ENCODE measurements at places on chromosomes 1 and 21.

DNA sequence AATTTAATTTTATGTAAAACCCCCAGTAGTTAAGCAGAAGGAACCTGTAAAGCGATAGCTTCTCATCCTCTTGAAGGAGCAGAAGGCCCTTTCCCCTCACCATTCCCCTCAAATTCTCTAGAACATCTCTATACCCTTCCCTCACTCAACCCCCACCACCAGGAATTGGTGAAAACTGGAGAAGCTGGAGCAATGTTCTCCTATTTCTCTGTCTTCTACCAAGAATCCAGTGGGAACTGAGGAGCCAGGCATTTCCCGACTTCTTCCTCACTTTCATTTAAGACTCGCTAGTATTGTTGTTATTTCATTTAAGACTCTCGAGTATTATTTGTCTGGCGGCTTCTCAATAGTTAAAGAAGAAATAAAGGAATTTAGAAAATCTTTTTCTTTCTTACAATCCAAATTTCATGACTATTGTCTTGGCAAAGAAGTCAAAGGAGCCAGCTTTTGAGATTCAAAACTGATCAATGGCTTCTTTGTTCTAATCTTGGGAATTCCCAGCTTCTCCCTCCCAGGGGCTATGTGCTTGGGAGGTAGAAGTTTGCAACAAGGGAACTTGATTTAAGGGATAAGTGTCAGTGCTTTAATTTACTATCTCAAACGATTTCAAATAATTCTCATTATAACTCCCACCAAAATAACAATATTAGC is 253.3 kb upstream of the ADGRL2 start:
- DNase-seq = no peak

GRCh38 chr1:199612976-199613774 is 414.3 kb upstream of the NR5A2 start:
- DNase-seq = no peak

DNA sequence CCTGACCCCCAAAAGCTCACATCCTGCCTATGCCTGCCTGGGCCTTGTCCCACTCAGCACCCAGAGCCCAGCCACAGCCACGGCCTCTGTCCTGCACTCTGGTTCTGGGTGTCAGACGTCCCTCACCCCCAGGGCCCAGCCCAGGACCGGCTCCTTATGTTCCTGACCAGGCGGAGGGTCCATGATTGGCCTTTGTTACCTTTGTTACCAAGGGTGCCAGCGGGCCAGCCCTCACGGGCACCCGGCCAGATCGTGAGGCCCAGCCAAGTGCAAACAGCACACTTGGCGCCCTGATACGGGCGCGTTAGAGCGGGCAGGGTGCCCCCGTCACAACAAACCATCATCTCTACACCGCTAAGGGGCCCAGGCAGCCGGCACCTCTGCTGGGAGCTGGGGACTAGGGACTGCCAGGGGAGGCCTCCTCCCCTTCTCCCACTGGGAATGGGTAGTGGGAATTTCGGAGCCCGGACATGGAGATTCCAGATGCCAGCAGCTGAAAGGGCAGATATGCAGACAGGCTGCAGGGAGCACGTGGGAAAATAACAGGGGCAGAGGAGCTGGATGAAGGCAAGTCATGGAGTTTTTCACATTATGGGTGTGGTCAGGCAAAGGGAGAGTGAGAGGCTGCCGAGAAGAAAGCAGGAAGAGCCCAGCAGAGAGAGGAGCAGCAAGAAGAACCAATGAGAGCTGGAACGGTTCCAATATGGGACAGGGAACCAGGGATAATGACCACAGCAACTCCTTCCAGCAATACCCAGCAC is 22.1 kb downstream of the HSPG2 start:
- DNase-seq = no peak

- DNase-seq = no peak
Observed at GRCh38 chr1:248596615-248597014, 885 bp downstream of the OR2T10 start.

DNA sequence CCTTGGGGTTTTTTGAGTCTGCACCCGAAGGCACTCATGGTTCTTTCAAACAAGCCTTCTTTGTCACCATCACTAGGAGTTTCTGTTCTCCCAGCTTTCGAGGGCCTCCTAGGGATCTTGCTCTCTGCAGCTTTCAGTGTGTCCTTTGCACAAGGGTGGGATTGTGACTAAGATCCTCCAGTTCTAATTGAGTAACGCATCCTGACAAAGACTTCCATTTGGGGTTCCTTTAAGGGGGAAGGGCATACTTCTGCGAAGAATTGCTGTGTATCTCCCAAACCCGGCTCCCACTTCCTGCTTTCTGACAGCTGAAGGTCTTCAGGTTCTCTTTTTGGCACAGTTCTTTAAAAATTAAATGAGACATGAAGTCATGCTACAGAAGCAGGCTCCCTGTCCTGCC is 139.4 kb downstream of the EDEM3 start:
- no peak for DNase-seq

DNA sequence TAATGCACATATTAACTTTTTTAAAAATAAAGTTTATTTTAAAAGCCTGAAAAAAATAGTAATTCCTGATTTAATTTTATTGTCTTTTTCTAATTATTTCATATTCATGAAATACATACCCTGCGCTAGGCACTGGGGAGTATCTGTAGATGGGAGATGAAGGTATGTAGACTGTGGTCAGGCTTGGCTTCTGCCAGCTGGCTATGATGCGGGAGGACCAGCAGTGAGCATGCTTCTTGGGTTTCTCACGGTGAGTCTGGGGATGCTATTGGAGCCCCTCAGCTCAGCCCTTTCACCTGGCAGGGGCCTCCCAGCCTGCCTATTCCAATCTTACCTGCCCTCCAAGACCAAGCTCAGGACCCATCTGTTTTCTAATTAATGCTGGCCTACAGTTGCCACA is 138.4 kb downstream of the NOS1AP start:
- no peak for DNase-seq

DNA sequence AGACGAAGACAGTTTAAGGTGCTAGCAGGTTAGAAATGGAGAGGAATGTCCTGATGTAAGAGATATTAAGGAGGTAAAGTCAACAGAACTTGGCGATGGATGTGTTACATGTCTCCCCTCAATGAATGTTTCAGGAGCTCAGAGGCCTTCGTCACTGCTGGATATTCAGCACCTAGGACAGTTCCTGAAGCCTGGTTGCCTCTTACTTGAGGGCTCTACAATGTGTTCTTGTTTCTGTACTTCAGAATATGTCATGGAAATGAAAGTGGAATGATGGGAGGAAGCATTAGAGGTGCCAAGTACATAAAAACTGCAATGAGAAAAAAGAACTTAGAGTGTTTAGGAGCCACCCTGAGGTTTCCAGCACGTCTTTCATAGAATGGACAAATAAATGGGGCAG is 17.7 kb downstream of the TNR start:
- no peak for DNase-seq

GRCh38 chr1:25197982-25198662 is 34.2 kb downstream of the SYF2 start:
- no peak for DNase-seq

DNA sequence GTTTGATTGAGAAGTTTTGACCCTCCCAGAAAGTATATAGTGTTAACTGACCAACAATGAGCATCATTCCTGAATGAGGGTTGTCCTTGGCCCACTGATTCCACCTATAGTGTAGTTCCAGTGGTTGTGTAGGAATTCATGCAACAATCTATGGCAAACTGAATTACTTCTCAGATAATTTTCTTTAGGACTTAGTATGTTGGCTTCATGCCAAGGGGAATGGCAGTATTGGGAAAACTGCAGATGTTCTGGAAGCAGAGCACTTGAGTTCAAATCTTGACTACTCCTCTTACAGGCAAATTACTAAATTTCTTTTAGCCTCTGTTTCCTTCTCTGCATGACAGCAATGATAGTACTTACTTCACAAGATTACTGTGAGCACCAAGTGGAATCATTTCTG is 65.8 kb downstream of the LRIG2 start:
- no peak for DNase-seq

DNA sequence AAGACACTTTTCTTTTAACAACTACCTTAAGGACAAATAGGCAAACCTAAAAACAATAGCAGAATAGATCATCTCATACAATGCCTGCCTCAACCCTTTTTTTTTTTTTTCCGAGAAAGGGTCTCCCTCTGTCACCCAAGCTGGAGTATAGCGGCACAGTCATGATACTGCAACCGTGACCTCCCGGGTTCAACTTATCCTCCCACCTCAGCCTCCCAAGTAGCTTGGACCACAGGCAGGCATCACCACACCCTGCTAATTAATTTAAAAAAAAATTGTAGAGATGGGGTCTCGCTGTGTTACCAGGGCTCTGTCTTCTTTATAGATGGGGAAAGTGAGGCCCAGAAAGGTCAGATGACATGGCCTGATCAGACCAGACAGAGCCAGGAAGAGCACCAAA is 7.9 kb downstream of the SH3BGRL3 start:
- DNase-seq = no peak

DNA sequence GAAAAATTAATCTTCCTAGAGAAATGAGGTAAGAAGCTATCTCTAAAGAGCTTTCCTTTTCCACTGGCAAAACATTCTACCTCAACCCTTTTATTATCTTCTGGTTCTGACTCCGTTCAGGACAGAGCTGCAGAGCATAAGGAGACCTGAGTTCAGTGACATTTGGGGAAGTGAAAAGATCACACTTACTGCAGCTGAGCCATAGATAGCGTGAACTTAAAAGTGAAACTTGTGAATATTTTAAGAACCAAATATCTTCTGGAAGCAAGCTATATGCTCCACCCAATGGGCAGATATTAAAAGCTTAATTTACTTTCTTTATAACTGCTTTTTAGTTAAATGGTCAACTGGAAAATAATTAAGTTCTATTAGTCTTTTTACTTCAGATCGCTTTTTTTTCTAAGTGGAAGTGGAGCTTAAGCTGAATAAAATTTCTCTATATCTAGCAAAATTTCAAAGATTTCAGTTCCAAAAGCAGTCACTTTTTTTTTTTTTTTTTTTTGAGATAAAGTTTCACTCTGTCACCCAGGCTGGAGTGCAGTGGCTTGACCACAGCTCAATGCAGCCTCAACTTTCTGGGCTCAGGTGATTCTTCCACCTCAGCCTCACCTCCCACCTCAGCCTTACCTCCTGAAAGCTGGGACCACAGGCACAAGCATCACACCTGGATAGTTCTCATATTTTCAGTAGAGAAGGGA is 11.9 kb downstream of the PTPN22 start:
- no peak for DNase-seq

DNA sequence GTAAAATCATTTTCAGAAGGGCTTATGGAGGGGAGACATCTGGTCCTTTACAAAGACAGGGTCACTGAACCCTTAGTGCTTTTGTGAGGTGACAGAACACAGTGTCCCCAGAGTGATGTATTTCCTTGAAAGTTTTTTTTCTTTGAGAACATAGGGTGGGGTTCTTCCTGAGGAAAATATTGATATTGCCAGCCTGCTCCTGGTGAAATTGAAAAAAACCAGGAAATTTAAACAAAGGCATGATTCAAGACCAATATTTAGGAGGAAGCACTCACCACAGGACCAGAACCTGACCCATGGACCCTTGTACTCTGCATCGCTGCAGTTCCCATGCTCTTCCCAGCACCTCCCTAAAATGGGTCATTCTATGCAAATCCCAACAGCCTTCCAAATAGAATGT is 63.7 kb downstream of the ST6GALNAC3 start:
- no peak for DNase-seq

DNA sequence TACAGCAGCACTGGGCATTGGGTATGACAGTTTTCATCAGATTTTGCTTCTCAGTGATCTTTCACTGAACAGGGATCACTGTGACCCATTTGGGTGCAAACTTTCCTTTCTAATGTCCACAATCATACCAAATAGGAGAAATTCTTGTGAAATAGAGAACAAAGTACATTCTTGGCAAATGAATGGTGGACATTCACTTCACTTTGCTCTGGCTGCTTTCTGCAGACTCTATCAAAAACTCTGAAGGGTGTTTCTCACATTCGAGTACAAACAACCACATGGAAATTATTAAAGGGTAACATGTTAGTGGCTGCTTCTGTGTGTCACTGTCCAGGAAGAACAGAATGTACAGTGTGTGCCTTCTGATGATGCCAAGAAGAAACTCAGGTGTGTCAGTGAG is 61.9 kb upstream of the ADAM30 start:
- DNase-seq = no peak

DNA sequence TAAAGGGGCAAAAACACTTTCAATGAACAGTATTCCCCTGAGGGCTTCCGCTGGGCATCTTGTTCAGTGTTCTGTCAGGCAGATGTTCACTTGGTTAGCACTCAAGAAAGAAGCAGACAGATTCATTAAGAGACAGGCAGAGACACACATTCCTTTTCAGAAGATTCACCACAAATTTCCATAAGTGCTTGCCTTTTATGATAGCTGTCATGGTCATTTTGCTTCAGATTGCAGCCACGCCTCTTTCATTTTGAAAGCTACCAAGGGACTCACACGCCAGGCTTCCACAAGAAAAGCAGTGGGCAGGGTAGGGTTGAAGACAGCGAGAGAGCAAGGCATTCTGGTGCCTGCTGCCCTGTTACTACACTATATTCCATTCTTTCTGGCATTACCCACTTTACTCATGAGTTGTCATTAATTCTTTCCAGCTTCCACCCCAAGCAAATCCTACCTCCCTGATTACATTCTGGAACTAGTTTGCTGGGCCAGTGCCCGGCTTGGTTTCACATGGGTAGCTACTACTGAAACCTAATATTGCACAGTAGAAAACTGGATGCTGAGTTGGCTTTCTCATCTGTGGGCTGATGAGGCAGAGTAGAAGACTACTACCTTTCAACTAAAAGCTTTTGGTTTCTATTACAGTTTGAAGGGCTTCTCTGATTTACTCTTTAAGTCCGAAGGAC is 91.2 kb upstream of the COL24A1 start:
- no peak for DNase-seq

GRCh38 chr1:227788271-227789083 is 27.0 kb upstream of the PRSS38 start:
- DNase-seq = no peak

GRCh38 chr1:59318271-59318860 is 21.5 kb downstream of the FGGY start:
- no peak for DNase-seq

- DNase-seq = no peak
Observed at GRCh38 chr1:26585471-26585870, 55.9 kb downstream of the RPS6KA1 start.

- DNase-seq = no peak
Observed at GRCh38 chr1:220296981-220297380, 24.7 kb upstream of the RAB3GAP2 start.

- no peak for DNase-seq
Observed at GRCh38 chr1:61141288-61142042, 59.1 kb downstream of the NFIA start.

DNA sequence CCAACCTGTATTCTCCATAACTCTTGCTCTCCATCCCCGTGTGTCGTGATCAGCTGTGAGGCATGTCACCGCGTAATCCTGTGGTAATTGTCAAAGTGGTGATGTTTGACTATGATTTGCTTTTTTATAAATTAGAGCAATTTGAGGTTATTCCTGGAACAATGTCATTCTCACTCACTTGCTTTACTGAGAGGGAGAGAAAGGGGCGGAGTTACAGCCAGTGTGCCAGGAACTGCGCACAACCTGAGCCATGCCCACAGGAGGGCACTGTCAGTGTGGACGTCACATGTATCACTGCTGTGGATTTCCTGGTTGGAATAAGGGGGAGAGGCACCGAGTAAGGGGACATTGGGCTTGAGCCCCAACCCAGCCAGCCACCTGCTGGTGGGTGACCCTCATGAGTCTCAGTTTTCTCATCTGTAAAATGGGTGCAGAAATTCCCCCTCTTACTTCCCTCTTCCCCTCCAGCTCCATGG is 6.9 kb downstream of the ADGRB2 start:
- DNase-seq = no peak

- DNase-seq = no peak
Observed at GRCh38 chr1:211613951-211614350, 35.0 kb upstream of the SLC30A1 start.
